ENCODE measurements at places on chromosomes 5 and 9. TPM values are rescaled to one million over a fixed set of nuclear protein-coding genes. Genes with fewer than 3 reads are reported as not detected.

CAMSAP1 gene
- total RNA-seq, result 37.7 TPM

GARIN3 gene
- not detected for total RNA-seq

LCN15 gene
- not detected for total RNA-seq

LMX1B gene
- not detected for total RNA-seq

DNA sequence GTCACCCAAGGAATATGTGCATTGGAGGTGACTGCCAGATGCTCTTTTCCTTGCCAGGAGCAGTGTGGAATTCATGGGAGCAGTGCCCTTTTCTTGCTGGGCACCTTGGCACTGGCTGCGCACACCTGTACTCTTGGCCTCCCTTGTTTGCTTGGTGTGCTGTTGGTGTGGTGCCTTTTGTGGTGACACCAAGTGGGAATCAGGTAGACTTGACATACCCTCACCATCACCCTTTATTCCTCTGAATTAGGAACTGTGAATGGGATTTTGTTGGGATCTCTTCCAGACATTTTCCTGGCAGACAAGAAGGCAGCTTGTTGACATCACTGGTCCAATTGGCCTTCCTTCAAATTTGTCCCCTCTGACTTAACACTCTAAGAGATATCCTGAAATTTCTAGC, 82.3 kb downstream of the RAI14 start:
- peak; percentile 36 for DNase-seq

GRCh38 chr5:149938791-149939358, 5.7 kb downstream of the PDE6A start:
- no peak for DNase-seq

ELAVL2 gene
- 1.8 TPM for total RNA-seq

DNA sequence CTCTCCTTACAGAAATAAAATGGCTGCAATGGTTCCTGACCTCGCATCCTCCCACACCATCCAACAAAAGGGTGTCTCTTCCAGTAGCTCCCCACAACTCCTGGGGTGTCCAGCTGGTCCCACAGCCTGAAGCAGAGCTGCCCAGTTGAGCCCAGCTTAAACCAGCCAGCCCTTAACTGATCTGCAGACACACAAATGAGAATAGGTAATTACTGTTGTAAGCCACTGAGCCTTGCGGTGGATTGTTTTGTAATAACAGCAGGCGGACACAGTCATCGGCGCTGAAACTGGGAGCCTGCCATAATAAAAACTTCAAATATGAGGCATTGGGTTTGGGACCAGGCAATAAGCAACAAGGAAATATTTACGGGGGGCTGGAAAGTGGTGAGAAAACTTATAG, 10.4 kb upstream of the ZBTB43 start:
- DNase-seq, result no peak

- no peak for DNase-seq
Observed at GRCh38 chr5:43648499-43649124, 45.6 kb downstream of the NNT start.

RBM27 gene
- 36.7 TPM for total RNA-seq

PCDHA11 gene
- total RNA-seq, result 0.51 TPM

DNA sequence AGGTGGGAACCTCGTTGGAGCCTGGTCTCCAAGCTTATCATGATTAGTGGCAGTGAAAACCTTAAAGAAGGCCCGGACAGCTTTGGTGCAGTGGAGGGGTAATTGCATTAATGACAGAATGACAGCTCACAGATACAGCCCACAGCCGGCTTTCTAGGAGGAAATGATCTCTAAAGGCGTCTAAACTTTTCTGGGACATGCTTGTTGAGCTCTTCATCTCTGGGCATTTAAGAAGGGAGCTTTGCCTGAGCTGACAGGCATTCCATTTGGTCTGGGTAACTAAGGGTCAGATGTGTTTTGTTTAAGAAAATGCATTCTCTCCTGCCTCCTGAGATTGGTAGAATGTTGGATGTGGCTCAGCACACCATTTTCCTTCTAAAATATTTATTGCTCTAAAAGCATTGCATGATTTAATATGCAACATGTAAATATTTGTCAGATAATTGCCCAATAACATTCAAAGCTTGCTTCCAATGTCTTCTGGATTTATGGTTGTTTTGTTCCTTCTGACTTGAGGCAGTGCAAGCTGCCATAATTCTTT, 4.0 kb downstream of the ANKRD33B start:
- DNase-seq, result no peak
